ENCODE measurements at places on chromosomes 6 and 20.

DNA sequence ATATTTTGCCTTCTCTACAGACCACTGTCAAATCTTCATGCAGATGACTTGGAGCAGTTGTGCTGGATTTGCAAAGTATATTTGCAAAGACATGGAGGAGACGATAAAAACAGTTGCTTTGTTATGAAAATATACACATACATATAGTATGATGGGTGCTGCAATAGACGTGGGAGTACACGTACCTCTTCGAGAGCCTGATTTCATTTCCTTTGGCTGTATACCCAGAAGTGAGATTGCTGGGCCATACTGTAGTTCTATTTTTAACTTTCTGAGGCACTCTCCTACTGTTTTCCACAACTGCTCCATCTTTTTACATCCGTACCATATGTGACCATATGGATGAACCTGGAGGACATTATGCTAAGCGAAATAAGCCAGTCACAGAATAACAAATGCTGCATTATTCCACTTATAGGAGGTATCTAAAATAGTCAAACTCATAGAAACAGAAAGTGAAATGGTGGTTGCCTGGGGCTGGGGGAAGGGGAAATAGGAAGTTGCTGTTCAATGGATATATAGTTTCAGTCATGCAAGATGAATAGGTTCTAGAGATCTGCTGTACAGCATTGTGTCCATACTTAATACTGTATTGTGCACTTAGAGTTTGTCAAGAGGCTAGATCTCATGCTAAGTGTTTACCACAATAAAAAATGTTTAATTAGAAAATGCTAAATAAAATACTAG, 223.8 kb downstream of the HAO1 start:
- no peak for DNase-seq

DNA sequence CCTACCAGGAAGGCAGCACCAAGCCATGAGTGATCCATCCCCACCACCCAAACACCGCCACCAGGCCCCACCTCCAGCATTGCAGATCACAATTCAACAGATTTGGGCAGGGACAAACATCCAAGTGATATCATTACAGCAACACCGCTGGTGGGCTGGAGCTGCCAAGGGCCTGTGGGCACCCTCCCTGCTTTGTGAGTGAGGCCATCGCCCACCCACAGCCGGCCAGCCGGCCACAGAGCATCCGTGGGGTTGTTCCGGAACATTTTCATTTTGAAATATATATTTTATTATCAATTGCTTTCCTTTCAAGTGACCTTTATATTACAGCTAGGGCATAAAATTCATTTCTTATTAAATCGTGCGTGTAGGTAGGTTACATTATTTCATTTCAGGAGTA, 286.0 kb upstream of the CDH4 start:
- no peak for DNase-seq

DNA sequence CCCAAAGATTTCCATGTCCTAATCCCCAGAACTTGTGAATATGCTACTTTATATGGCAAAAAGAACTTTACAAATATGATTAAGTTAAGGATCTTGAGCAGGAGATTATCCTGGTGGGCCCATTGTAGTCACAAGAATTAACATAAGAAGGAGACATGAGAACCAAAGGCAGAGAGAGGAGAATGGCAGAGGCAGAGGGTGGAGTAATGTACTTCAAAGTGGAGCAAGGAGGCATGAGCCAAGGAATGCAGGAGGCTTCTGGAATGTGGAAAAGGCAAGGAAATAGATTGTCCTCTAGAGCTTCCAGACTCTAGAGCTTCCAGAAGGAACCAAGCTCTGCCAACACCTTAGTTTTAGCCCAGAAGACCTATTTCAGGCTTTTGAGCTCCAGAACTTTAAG, 147.4 kb downstream of the MOXD1 start:
- DNase-seq: no peak

DNA sequence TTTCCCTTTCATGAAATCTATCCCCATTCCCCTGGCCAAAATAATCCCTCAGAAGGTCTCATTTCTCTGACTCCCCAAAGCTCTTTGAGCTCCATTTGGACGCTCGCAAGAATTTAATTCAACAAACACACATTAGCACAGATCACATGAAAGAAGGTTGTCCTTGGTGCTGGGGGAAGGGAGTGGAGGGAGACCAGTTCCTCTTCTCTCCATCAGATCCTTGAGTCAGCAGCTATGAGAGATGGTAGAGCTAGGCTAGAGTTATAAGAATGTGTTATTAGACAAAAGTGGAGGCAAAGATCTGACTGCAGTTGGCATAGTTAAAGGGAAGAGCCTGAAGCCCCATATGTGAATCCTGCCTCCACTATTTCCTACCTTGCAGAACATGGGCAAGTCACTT, 184.2 kb upstream of the CDYL start:
- DNase-seq: no peak

DNA sequence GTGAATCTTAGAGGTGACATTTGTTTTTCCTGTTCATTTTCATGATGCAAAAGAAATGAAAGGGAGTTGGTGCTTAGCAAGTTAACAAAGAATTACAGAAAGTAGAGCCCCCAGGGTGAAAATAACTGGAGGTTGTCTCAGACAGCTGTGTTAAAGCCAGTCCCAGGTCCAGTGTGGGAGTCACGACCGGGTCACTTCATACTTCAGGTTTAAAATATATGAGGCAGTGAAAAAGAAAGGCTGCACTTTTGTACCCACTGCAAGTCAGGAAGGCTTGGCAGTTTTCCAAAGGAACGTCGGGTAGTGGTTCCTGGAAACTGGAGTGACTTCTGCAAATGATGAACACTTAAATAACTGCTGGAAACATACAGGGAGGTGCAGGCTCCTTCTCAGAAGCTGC, 91.5 kb upstream of the THBS2 start:
- no peak for DNase-seq

DNA sequence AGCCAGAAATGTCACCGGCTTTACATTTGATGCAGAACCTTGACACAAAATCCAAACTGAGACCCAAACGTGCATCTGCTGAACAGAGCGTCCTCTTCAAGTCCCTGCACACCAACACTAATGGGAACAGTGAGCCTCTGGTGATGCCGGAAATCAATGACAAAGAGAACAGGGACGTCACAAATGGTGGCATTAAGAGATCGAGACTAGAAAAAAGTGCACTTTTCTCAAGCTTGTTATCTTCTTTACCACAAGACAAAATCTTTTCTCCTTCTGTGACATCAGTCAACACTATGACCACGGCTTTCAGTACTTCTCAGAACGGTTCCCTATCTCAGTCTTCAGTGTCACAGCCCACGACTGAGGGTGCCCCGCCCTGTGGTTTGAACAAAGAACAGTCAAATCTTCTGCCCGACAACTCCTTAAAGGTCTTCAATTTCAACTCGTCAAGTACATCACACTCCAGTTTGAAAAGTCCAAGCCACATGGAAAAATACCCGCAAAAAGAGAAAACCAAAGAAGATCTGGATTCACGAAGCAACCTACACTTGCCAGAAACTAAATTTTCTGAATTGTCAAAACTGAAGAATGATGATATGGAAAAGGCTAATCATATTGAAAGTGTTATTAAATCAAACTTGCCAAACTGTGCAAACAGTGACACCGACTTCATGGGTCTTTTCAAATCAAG, 108.4 kb downstream of the RTN4IP1 start:
- DNase-seq: peak; percentile 82

DNA sequence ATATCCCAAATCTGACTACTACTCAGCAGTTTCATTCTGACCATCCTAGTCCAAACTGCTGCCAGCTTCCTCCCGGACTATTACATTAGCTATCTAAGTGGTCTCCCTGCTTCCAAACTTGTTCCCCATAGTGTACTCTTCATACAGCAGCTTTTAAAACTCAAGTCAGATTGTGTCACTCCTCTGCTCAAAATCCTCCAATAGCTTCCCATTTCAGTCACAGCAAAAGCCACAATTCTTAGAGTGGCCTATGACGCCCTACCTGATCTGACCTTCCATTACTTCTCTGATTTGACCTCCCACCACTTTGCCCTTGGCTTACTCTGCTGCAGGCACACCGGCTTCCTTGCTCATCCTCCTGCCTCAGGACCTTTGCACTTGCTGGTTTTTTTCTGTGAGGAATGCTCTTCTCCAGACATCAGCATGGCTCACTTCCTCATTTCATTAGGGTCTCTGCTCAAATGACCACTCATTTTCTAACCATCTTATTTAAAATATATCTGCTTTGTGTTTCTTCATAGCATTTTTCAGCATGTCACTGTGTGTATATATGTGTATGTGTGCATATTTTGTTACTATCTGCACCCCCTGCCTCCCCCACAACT, 111.1 kb upstream of the DTNBP1 start:
- no peak for DNase-seq

- DNase-seq: no peak
These were observed 117.7 kb upstream of the GJE1 start for GRCh38 chr6:142015011-142015410.

GRCh38 chr20:60138256-60139220, 180.3 kb downstream of the CDH26 start:
- peak; percentile 38 for DNase-seq

DNA sequence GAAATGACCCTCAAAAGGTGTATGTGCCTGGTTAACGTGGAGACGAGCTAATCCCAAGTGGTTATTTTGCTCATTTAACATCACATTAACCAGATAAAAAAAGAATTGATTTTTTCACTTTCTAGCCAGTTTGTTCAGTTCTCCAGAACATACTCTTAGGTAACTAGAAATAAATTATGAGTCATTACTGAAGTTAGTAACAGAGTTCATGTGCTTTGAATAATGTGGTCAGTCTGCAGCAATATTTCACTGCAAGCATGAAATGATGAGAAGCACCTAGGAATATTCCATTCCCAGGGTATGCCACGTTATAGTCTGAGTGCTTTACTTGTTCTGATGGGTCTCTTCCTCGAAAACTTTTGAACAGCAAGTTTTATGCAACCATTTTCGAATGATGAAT, 138.3 kb upstream of the INSM1 start:
- DNase-seq: no peak

DNA sequence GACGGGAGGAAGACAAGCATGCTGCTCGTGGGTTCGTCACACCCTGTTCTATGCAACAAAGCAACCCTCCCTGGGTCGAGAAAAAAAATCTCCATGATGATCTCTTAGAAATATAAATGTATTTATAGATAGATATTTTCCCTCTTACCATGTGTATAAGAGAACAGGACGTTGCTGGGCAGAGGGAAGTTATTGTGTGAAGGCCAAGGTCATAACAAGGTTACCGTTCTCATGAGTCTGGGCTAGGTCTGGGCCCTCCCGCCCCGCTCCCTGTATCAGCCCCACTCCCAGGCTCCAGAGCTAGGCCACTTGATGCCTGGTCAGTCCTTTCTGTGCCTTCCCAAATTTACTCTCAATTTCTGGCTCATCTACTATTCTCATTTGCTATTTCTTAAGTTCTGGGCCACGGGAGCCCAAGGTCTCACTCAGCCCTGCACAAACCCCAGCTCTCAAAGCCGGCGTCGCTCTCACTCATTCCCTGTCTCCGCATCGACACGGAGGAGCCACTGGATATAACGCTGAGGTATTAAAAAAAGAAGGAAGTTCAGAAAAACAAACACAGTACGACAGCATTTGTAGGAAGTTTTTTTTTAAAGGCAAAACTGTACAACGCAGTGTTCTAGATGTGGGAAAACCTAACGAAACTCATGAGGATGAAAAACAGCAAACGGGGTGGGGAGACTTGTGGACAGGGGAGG, 96.8 kb downstream of the PSMG4 start:
- DNase-seq: no peak

GRCh38 chr6:32415521-32416019, 8.6 kb upstream of the BTNL2 start:
- DNase-seq: peak; percentile 86

DNA sequence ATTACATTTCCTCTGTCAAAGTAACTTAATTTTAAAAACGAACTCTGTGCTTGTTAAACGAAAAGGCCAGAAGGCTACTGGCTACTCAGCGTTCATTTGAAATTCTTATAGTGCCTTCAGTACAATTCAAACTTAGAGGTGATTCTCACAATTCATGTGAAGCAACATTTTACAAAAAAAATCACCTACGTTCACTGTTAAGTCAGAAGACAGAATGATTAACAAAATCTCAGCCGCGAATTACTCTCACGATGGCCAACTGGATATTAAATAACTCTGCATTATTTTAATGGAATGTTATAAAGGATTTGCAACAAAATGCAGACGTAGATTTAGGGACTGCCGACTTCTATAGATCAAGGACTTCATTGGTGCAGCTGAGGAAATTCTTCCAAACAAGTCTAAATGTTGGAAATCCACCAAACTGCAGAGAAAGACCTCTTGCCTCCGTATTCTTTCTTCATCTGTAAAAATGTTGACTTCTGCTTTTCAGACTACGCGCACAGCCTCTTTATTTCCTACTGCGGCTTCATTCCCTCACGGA, 1.6 kb upstream of the QKI start:
- no peak for DNase-seq
